HFFc6 (cell line): ENCODE measurements at places on chromosomes 16 and 17. TPM values are rescaled to one million over a fixed set of nuclear protein-coding genes. Genes with fewer than 3 reads are reported as not detected.

GRCh38 chr16:86490859-86491639 is 19.3 kb upstream of the FOXF1 start:
- no peak overlapping the region for H3K4me3 ChIP-seq
- peak; percentile 8 for DNase-seq
- H3K27ac ChIP-seq = no peak overlapping the region
- 0 out of 2 replicates have a peak, but pooled peaks cover 6% of the 10 kb centered on the region for H3K36me3 ChIP-seq
- H3K27me3 ChIP-seq = peaks cover 77% of the 10 kb centered on the region
- H3K4me1 ChIP-seq = peaks cover 11% of the 10 kb centered on the region

- H3K36me3 ChIP-seq = no peaks in the 10 kb centered on the region
- peaks cover 17% of the 10 kb centered on the region for H3K4me1 ChIP-seq
- DNase-seq = peak; percentile 48
- 0 out of 2 replicates have a peak overlapping the region, but pooled peaks have one; percentile 26 for H3K4me3 ChIP-seq
- no peak overlapping the region for H3K27ac ChIP-seq
These were observed 3.0 kb downstream of the ALDH3A1 start for GRCh38 chr17:19744922-19745757.

DNA sequence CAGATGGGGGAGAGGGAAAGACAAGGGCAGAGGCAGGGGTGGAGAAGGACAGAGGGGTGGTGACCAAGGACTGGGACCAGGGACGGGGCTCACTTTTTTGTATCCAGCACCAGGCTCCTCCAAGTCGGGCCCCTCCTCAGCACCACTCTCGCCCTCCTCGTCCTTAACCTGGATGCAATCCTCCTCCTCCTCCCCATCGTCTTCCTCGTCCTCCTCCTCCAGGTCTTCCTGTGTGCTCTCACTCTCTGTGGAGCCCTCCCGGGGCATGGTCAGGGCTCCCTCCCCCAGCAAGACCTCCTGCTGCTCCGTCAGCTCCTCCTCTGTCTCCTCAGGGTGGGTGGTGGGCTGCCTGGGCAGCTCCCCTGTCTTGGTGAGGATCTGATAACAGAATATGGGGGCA is 16.8 kb downstream of the G6PC3 start:
- H3K36me3 ChIP-seq = peaks cover 30% of the 10 kb centered on the region
- peaks cover 2% of the 10 kb centered on the region for H3K27me3 ChIP-seq
- peaks cover 50% of the 10 kb centered on the region for H3K4me1 ChIP-seq
- peak overlapping the region; percentile 68; the same call in 1 of the 2 replicates for H3K4me3 ChIP-seq

- H3K4me3 ChIP-seq = no peak overlapping the region
- no peaks in the 10 kb centered on the region for H3K4me1 ChIP-seq
- no peaks in the 10 kb centered on the region for H3K36me3 ChIP-seq
- H3K27ac ChIP-seq = no peak overlapping the region
- DNase-seq = no peak
These were observed 17.9 kb downstream of the CA10 start for GRCh38 chr17:52140601-52141000.

GRCh38 chr17:62689441-62690167 is 62.1 kb downstream of the MRC2 start:
- peaks cover 49% of the 10 kb centered on the region for H3K36me3 ChIP-seq
- DNase-seq = no peak
- H3K27ac ChIP-seq = no peak overlapping the region
- H3K4me3 ChIP-seq = no peak overlapping the region

The DNAI2 gene
- total RNA-seq = not detected in 3 replicates

GRCh38 chr17:28744972-28745785 is 1.4 kb downstream of the TRAF4 start:
- DNase-seq = no peak
- peak overlapping the region; percentile 96 for H3K4me3 ChIP-seq
- peak overlapping the region; percentile 95 for H3K27ac ChIP-seq
- peaks cover 17% of the 10 kb centered on the region for H3K36me3 ChIP-seq
- peaks cover 28% of the 10 kb centered on the region for H3K4me1 ChIP-seq
- peaks cover 10% of the 10 kb centered on the region for H3K27me3 ChIP-seq

DNA sequence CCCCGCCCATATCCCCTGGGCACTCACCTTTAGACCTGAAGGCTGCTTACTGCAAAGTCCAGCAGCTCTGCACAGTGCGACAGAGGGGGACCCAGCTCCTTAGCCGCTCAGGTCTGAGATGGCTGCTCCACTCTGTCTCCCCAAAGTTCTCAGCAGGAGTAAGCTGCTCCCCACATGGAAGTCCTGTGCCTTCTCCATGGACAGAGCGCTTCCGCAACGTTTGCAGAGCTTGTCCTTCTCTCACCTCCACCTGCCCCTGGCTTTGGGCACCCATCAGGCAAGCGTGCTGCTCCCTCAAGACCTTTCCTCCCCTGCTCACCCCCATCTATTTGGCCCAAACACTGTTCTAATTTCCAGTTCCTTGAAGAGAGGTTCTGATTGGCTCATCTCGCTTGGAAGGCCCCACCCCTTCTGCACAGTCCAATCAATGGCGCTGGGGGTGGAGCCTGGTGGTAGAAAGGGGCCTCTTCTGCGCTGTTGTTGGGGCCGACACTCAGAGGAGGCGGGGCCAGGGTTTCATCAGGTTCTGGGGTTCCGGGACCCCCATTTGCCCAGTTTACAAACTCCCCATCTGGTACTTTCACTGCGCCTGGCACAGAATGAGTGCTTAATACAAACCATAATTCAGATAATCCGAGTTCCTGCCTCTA is 137.2 kb downstream of the CYLD start:
- H3K4me1 ChIP-seq = no peaks in the 10 kb centered on the region
- no peak overlapping the region for H3K27ac ChIP-seq
- H3K27me3 ChIP-seq = peaks cover 5% of the 10 kb centered on the region
- H3K36me3 ChIP-seq = no peaks in the 10 kb centered on the region
- no peak overlapping the region for H3K4me3 ChIP-seq

DNA sequence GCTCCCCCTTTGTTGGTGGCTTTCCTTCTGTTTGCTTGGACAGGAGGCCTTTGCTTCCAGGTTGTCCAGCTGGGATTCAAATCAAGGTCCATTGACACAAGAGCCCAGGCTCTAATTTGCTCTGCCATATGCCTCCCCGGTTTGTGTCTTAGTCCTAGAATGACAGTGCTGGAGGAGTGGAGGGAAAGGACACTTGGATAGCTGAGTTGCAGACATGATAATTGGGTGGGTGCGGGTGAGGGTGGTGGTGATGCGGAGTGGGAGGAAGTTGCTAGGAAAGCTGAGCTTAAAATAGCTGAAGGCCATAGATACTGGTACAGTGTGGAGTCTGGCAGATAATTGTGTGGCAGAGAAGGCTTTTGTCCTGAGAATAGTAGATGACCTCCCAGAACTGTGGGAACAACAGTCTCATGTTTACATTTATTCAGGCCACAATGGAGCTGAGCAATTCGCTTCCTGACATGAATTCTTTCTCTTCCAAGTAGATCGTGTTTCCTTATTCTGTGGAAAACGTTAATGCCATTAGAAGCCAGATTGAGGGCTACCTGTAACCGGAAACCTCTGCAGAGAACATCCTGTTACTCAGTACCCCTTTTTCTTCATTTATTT is 23.8 kb downstream of the SEC14L1 start:
- H3K4me3 ChIP-seq = no peak overlapping the region
- H3K4me1 ChIP-seq = peaks cover 41% of the 10 kb centered on the region
- peaks cover 1% of the 10 kb centered on the region for H3K27me3 ChIP-seq
- DNase-seq = no peak
- peaks cover 64% of the 10 kb centered on the region for H3K36me3 ChIP-seq

DNA sequence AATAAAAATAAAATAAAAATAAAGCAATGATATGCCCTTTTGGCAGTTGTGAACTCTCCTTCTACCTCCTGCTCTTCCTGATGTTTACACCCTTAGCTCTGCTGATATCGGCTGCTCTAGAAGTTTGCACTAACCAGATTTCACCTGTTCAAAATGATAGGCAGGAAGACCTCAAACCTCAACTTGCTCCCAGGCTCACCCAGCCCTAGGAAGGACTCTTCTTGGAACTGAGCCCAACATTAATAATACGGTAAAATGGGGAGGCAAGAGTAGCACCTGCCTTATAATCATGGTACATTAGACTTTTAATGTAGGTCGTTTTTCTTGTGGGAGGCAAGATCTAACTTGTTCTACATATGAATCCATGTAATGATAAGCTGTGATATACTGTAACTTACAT is 61.2 kb upstream of the MED13 start:
- H3K4me1 ChIP-seq = no peaks in the 10 kb centered on the region
- no peak overlapping the region for H3K4me3 ChIP-seq
- DNase-seq = no peak
- H3K36me3 ChIP-seq = no peaks in the 10 kb centered on the region
- peaks cover 28% of the 10 kb centered on the region for H3K27me3 ChIP-seq

DNA sequence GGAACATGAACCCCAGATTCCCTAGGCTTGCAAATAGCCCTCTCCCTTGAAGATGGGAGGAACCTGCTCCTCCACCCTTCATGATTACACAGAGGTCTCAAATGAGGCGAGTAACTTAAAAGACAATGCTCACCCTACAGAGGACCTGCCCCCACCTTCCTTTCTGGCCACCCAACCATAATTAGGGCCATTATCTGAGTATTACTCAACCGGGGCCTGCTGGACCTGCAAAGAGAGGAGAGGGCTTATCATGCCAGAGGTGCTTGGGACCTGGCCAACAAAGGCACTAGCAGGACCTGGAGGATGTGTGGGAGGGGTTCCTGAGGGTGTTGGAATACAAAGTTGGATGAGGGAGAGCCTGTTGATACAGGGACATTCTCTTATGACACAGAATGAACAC is 42.4 kb downstream of the RNF157 start:
- H3K4me1 ChIP-seq = peaks cover 14% of the 10 kb centered on the region
- no peak for DNase-seq
- peaks cover 10% of the 10 kb centered on the region for H3K27me3 ChIP-seq
- no peak overlapping the region for H3K27ac ChIP-seq

DNA sequence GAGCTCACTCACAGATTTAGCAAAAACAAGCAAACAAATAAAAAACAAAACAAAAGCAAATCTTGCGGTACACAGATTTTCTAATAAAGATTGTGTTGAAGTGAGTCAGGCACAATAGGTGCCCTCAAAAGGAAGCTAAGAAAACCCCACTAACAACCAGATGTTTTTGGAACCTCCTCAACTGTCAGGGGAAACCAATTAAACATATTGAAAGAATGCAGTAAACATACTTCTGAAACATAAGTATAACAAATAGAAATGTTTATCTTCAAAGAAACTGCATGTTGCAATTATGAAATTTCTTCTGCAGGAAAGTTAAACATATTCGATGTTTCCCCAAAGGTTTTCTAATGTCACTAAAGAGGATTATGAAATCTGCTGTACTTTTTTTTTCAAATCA is 110.5 kb upstream of the CORO6 start:
- peak overlapping the region; percentile 71 for H3K27ac ChIP-seq
- peak; percentile 27 for DNase-seq

GRCh38 chr16:2969545-2970521 is 685 bp downstream of the PAQR4 start:
- peaks cover 8% of the 10 kb centered on the region; the same call in 1 of the 2 replicates for H3K4me1 ChIP-seq
- H3K36me3 ChIP-seq = no peaks in the 10 kb centered on the region
- DNase-seq = peak; percentile 21
- H3K27ac ChIP-seq = no peak overlapping the region
- H3K4me3 ChIP-seq = peak overlapping the region; percentile 73
- peaks cover 17% of the 10 kb centered on the region for H3K27me3 ChIP-seq

GRCh38 chr17:27456681-27457359 is 572 bp downstream of the KSR1 start:
- no peak for DNase-seq
- H3K4me3 ChIP-seq = peak overlapping the region; percentile 87
- peaks cover 17% of the 10 kb centered on the region for H3K4me1 ChIP-seq
- H3K27me3 ChIP-seq = peaks cover 9% of the 10 kb centered on the region
- H3K36me3 ChIP-seq = no peaks in the 10 kb centered on the region

The LGALS9 gene
- not detected in 3 replicates for total RNA-seq

DNA sequence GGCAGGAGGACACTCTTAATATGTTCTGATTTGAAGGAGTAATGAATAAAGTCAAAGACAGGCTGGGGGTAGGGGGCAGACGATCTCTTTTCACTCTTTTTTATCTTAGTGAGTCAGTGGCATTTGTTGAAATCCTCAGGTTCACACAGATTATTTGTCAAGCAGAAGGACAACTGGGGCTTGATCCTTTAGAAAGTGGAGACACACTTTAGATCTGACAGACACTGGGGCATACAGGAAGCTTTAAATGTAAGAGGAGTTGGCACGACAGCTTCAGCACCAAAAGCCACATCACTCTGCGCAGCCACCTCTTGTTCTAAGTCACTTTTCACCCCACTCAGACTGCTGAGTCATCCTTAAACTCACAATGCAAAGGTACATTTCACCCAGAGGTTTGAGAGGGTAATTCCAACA is 121.5 kb downstream of the STXBP4 start:
- no peaks in the 10 kb centered on the region for H3K27me3 ChIP-seq
- no peak for DNase-seq
- peaks cover 28% of the 10 kb centered on the region for H3K4me1 ChIP-seq
- no peak overlapping the region for H3K27ac ChIP-seq

- no peaks in the 10 kb centered on the region for H3K36me3 ChIP-seq
- no peak overlapping the region for H3K4me3 ChIP-seq
These were observed 155.3 kb downstream of the AIPL1 start for GRCh38 chr17:6279659-6280058.

The BIRC5 gene
- 40.4 to 89.7 TPM (median 68.6 TPM) in 3 replicates for total RNA-seq

The RGS9 gene
- 0.39 to 0.50 TPM (median 0.40 TPM) in 3 replicates for total RNA-seq

The ANKRD13B gene
- 2.6 to 5.1 TPM (median 3.6 TPM) in 3 replicates for total RNA-seq

The FBXO39 gene
- not detected in 3 replicates for total RNA-seq
